Adrenal gland (tissue), 19 donors: ENCODE measurements at places on chromosomes 4 and X. TPM values are rescaled to one million over a fixed set of nuclear protein-coding genes. Genes with fewer than 3 reads are reported as not detected.
A peak's percentile ranks its signal among the peaks of the same experiment; 100 is the strongest.

The RPL36A gene
- 169 TPM for total RNA-seq

The BCLAF3 gene
- 7.4 TPM for total RNA-seq

The NLRP2B gene
- total RNA-seq = not detected

DNA sequence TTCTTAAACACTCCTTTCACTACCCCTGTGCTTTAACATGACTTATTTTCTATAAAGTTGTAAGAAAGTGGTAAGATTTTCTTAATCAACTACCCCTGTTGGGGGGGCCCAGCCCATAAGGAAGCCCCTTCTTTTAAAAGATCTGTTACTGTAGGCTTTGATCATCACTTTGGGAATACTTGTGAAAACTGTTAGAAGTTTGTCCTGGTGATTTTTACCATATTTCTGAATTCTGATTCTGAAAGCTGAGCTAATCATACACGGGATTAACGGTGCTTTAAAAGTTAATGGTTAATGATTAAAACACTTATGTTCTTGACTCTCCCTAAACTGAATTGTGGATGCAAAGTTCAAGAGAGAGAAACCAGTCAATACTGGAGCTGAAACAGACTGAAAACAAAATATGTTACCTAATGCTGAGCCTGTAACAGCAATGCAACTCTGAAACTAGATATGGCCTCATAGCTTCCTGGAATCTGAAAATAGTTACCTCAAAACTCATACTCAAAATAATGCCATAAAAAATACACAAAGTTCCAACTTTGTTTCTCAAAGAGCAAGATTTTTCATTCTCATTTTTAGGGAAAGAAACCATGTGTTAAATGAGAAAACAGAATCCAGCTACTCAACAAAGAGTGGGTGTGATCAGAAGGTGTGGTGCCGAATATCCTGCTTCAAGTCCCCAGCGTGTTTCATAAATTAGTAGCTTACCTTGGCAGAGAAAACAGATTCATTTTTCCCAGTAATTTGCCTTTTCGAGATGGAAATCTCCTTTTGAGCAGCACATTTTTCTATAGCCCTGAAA lies 31.6 kb downstream of the ADH7 start:
- no peak overlapping the region for H3K27ac ChIP-seq
- H3K4me1 ChIP-seq = no peaks in the 10 kb centered on the region
- no peaks in the 10 kb centered on the region for H3K36me3 ChIP-seq
- no peak for DNase-seq

- H3K4me1 ChIP-seq = no peaks in the 10 kb centered on the region
- H3K36me3 ChIP-seq = no peaks in the 10 kb centered on the region
- peak within 1 kb of the TSS; percentile 57 for H3K4me3 ChIP-seq
- peak within 1 kb of the TSS; percentile 81 for H3K27ac ChIP-seq
- DNase-seq = peak; percentile 57
These were observed at the start of gene MAP3K15 for GRCh38 chrX:19514791-19515614. TSS of gene MAP3K15 (minus strand) at chrX:19515508. CDS start at chrX:19515261, 247 bp downstream.

- DNase-seq = no peak
- no peaks in the 10 kb centered on the region for H3K27me3 ChIP-seq
- no peaks in the 10 kb centered on the region for H3K36me3 ChIP-seq
- H3K4me3 ChIP-seq = no peak overlapping the region
- no peaks in the 10 kb centered on the region for H3K4me1 ChIP-seq
These were observed 377.2 kb upstream of the FTHL17 start for GRCh38 chrX:31449081-31449480.

DNA sequence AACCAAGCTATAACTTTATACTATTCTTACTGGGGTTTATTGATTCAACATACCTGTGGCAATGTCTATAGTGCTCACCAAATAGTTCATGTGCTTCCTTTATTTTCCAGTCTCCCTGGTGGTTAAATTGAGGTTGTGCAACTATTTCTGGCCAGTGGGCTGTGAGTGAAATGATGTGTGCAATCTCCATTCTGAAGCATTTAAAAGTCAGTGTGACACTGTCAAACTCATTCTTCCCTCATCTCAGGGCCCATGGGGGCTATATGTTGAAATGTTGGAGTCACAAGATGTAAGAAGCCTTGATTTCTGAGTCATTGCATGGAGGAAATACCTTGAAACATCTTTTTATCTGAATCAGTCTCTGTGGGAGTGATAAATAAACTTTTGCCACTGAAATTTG lies 414.3 kb upstream of the RPS6KA3 start:
- H3K4me1 ChIP-seq = no peaks in the 10 kb centered on the region
- H3K27me3 ChIP-seq = peaks cover 15% of the 10 kb centered on the region
- no peak for DNase-seq
- H3K27ac ChIP-seq = no peak overlapping the region
- H3K4me3 ChIP-seq = no peak overlapping the region

DNA sequence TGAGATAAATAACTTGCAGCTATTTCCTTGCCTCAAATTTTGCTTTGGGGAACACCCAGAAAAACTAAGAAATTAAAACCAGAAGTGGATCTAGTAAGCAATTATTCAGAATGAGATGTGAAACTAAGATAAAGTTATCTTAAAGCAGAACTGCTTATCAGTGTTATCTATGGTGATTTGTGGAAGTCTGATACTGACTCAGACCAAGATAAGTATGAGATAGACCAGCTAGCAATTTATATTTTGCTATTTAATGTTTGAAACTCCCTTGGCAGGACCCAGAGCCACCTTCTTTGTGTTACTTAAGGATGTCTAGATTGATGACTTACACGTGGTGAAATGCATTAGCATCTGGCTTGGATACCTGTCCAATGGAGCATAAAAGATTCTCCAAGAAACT lies 368.1 kb downstream of the EPHA5 start:
- no peaks in the 10 kb centered on the region for H3K27me3 ChIP-seq
- H3K4me3 ChIP-seq = no peak overlapping the region
- H3K27ac ChIP-seq = no peak overlapping the region
- H3K36me3 ChIP-seq = no peaks in the 10 kb centered on the region

GRCh38 chrX:103066606-103067005 lies 2.6 kb upstream of the BEX1 start:
- H3K27ac ChIP-seq = no peak overlapping the region
- H3K4me1 ChIP-seq = no peaks in the 10 kb centered on the region
- no peaks in the 10 kb centered on the region for H3K36me3 ChIP-seq

DNA sequence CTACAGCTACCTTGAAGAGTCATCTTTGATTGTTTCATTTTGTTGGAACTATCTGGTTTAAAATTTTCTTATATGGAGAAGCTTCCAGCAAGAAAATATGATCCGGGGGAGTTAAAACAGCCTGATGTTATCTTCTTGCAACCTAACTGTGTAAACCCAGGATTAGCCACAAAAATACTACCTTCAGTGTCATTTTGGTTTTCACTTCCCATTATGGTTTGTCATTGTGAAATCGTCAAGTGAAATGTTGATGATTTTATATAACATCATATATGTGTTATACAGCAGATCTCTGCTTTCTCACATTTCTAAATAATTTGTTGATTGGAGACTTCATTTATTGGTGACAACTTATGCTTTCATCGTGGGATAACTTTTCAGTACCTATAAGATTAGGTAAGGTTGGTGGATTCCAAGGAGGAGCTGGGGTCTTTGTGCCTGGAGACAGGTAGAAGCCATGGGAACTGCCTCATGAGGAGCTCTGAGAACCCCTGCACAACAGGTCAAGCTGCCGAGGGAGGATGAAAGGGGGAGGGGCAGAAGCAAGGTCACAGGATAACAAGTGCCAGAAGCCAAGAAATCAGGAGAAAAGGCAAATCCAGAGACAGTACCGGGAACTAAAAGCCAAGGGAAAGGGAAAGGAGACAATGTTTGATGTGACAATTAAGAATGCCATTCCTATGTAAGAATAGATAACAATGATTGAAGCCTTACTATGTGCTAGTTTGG lies 7.2 kb downstream of the ARHGAP24 start:
- no peaks in the 10 kb centered on the region for H3K36me3 ChIP-seq
- no peak overlapping the region for H3K27ac ChIP-seq
- H3K27me3 ChIP-seq = no peaks in the 10 kb centered on the region

DNA sequence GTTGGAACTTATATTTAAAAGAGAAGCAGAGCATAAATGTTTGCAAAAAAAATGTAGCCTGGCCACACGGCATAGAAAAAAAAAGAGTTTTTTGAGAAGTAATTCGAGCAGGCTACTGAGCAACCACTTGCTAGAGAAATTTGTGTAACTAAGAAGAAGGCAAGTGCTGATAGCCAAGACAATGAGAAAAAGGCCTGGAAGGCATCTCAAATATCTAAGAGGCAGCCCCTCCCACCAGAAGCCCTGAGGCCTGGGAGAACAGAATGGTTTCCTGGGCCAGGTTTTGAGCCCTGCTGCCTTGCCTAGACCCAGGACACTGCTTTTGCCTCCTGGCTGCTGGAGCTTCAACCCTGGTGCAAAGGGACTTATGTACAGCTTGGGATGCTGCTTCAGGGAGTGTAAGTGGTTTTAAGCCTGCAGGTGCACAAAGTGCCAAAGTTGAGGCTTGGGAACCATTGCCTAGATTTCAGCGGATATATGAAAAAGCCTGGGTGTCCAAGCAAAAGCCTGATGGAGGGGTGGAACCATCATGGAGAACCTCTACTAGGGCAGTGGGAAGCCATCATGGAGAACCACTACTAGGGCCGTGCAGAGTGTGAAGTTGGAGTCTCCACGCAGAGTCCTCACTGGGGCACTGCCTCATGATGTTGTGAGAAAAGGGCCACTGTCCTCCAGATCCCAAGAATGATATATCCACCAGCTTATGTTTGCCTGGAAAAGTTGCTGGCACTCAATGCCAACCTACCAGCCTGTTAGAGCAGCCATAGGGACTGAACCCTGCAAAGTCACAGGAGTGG lies 9.7 kb downstream of the TECRL start:
- no peaks in the 10 kb centered on the region for H3K27me3 ChIP-seq
- H3K4me1 ChIP-seq = no peaks in the 10 kb centered on the region

GRCh38 chr4:15848191-15848842 lies 70.2 kb downstream of the CD38 start:
- DNase-seq = no peak
- no peaks in the 10 kb centered on the region for H3K4me1 ChIP-seq
- H3K36me3 ChIP-seq = no peaks in the 10 kb centered on the region
- no peak overlapping the region for H3K27ac ChIP-seq
- no peaks in the 10 kb centered on the region for H3K27me3 ChIP-seq

DNA sequence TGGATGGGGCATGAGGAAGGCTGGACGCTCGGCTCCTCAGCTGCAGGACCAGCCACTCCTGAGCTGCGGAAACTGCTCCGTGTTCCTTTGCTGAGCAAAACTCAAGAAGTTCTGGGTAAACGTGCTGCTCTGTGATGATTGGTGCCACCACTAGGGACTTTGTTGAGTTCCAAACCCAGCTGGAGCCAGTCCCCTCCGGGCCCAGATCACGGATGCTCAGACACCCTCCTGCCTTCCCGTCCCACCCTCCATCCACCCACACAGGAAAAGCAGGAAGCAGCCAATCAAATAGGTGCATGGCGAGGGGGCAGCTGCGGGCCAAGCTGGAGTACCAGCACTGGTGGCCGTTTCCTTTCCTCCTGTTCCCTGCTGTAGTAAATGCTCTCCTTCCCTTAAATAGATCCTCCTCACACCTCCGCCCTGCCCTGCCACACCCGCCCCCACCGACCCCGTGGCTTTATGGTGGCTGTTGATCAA lies 68.0 kb downstream of the ADRA2C start:
- no peak overlapping the region for H3K4me3 ChIP-seq
- H3K27me3 ChIP-seq = no peaks in the 10 kb centered on the region
- no peak overlapping the region for H3K27ac ChIP-seq
- peaks cover 6% of the 10 kb centered on the region for H3K4me1 ChIP-seq
- no peaks in the 10 kb centered on the region for H3K36me3 ChIP-seq

DNA sequence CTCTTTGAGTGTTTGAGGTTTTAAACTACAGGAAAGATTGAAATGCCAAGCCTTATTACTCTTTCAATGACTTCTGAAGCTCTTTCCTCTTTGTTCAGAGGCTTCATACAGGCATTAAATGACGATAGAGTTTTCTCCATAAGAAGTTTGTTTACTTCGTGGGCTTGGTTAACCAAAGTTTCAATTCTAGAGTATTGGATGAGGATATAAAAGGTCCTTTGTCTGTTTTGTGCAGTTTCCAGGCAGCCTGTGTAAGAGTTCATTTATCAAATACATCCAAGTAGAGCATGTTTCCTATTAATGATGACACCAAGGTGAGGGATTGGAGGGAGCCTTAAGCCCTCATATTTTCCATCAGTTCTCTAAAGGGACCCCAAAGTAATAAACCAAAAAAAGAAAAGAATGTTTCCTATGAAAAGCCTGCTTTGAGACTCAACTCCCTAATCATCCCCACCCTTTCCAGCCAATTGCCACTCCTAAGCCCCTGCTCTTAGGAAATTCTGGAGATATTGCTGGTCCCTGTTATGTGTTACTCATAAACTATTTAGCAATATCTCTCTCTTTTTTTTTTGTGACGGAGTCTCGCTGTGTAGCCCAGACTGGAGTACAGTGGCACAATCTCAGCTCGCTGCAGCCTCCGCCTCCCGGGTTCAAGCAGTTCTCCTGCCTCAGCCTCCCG lies 106.2 kb upstream of the IL13RA1 start:
- H3K36me3 ChIP-seq = no peaks in the 10 kb centered on the region
- H3K27me3 ChIP-seq = peaks cover 5% of the 10 kb centered on the region
- H3K27ac ChIP-seq = no peak overlapping the region
- no peaks in the 10 kb centered on the region for H3K4me1 ChIP-seq
- no peak overlapping the region for H3K4me3 ChIP-seq

DNA sequence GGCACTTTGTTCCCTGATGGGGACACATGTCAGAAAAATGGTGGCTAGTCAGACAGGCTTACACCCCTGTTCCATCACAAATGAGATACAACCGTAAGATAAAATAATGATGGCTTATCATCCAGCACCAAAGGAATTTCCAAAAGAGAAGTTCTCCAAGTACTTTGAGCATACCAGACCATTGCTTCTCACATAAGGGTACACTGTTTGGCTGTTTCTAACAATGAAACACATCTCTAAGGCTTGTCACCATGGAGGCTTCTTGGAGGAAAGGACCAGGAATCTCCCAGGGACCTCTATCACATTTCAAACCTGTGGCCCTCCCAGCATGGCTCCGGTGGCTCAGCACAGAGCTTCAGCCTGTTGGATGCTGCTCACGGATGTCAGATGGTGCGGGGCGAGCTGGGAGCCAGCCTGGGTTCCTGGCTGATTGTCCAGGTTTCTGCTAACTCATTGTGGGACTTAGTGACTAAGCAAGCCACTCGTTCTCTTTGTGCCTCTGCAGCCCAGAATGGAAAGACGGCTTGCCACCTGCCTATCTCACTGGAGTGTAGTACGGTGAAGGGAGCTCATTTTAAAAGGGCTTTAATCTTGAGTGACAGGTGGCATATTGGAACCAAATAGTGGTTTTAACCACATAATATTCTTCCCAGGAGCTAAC lies 54.5 kb downstream of the FHDC1 start:
- no peaks in the 10 kb centered on the region for H3K36me3 ChIP-seq
- DNase-seq = no peak
- no peaks in the 10 kb centered on the region for H3K4me1 ChIP-seq
- no peaks in the 10 kb centered on the region for H3K27me3 ChIP-seq
- H3K27ac ChIP-seq = no peak overlapping the region

GRCh38 chrX:10217198-10217597 lies 60.4 kb downstream of the CLCN4 start:
- no peaks in the 10 kb centered on the region for H3K27me3 ChIP-seq
- H3K4me1 ChIP-seq = no peaks in the 10 kb centered on the region
- no peak overlapping the region for H3K4me3 ChIP-seq
- no peak overlapping the region for H3K27ac ChIP-seq

DNA sequence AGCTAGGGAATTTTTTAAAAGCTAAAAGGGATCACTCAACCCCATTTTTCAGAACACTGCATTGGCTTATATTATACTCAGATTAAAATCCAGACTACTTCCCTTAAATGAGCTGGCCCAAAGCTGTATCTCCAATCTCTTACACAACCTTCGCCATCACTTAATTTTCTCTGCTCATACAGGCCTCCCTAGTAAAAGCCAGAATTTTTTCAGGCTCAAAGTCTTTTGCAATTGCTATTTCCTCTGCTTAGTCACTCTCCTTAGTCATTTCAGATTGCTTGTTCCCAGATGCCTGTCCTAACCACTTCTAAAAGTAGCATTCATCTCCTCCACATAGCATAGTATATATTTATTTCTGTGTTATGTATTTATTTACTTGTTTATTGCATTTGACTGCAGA lies 1587.9 kb upstream of the ADGRL3 start:
- H3K27ac ChIP-seq = no peak overlapping the region
- no peaks in the 10 kb centered on the region for H3K27me3 ChIP-seq
- no peaks in the 10 kb centered on the region for H3K4me1 ChIP-seq
